Activated CD4-positive, alpha-beta memory T cell treated with anti-CD3 and anti-CD28 coated beads for 36 hours (primary cell): ENCODE measurements at places on chromosomes 3 and 15. TPM values are rescaled to one million over a fixed set of nuclear protein-coding genes. Genes with fewer than 3 reads are reported as not detected.

Gene ABHD14A
- 7.9 TPM for total RNA-seq

Gene C3orf22
- not detected for total RNA-seq

Gene SLC25A36
- 44.7 TPM for total RNA-seq

Gene GOLGA6D
- not detected for total RNA-seq

Gene IGDCC3
- not detected for total RNA-seq

Gene LYZL4
- not detected for total RNA-seq

Gene UNC13C
- total RNA-seq: not detected

GRCh38 chr3:177770383-177771230, 573.3 kb upstream of the TBL1XR1 start:
- no peak for DNase-seq

- no peak for DNase-seq
These were observed 9.0 kb downstream of the ACKR4 start for GRCh38 chr3:132606085-132606484.

GRCh38 chr3:127137757-127138536, 55.0 kb upstream of the PRR23E start:
- DNase-seq: no peak

- DNase-seq: no peak
These were observed 10.0 kb downstream of the GATA2 start for GRCh38 chr3:128482666-128483656.

GRCh38 chr3:11907667-11908660, 61.3 kb upstream of the TAMM41 start:
- DNase-seq: no peak

GRCh38 chr15:67927501-67928168, 87.8 kb upstream of the RNU6-1 start:
- no peak for DNase-seq

DNA sequence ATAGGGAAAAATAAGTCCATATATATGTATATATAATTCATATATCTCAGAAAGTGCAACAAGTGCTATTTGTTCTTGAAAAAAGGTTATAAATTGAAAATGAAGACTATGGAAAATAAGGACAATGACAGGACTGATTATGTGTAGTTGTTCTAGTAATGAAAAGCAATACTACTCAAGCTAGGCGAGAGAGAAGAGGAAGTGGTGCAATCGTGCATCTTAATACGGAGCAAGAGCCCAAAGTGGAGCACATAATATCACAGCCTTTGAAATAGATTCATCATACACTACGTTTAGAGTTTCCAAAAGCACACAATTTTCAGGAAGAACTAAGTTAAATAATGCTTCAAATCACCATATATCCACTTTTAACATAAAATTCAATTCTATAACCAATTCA, 87.9 kb downstream of the ULK4 start:
- no peak for DNase-seq

GRCh38 chr3:128425142-128425845, 41.4 kb downstream of the DNAJB8 start:
- no peak for DNase-seq

- DNase-seq: peak; percentile 81
These were observed 24.4 kb upstream of the FRMD4B start for GRCh38 chr3:69410301-69410700.

DNA sequence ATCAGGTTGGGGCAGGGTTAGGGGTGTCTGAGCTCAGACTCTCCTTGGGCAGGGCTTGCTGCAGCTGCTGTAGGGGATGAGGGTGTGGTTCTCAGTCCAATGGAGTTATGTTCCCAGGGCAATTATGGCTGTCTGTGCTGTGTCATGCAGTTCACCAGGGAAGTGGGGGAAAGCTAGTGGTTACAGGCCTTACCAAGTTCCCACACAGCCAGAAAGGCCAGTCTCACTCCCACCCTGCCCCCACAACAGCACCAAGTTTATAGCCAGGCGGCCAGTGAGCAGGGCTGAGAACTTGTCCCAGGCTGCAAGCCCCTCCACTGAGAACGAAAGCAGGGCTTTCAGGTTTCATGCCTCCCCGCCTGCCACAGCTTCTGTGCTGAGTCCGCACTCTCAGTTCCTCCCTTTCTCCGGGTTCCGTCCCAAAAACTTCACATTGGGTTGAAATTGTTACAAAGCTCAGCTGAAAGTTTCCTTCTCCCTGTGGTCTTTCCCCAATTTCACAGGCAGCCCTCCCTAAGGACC, 19.6 kb upstream of the CPOX start:
- DNase-seq: no peak

GRCh38 chr15:81388436-81388770, 14.4 kb upstream of the TMC3 start:
- DNase-seq: no peak

DNA sequence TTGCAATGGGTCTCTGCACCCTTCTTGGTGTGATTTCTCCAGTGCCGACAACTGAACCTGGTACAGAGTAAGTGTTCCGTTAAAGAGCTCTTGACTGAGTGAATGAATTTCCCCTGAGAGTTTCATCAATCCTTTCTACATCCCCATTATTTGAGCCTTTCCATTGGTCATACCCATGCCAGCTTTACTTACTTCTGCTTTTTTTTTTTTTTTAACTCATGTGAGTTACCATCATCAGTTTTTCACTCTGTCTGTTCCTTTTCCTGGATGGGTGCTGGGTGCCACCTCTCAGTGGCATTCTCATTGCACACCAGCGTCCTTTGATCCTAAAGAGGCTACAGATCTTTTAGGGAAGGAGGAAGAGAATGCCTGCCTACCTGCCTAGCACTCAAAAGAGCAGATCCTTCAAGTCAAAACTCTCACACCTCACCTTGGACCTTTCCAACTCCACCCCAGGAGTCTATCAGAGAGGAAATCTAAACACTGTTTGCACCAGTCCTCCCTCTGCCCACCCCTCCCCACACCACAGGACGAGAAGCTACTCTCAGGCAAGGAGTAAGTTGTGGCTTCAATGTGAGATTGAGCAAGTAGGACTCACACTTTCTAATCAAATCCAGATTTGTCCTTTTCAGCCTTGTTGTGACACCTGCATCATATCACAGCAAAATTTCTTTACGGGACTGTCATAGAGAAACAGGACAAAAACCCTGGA, 13.1 kb upstream of the USP3 start:
- DNase-seq: no peak

- no peak for DNase-seq
These were observed 45.7 kb downstream of the POC1A start for GRCh38 chr3:52108302-52109232.

DNA sequence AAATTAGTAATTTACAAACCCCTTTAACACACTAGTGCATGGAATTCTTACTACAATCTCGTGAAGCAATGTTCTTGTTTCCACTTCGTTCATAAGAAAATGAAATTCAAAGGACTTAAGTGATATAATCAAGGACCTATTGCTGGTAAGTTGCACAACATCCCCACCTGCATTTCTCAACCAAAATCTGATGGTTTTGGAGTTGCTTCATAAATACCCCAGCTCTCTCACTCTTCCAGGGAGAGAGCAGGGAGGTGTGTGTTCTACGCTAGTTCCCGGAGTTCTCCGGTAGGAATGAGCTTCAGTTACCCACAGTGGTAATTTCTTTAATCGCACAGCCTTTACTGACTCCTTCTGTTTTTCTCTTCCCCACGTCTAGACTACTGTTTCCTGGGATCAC, 81.8 kb downstream of the LRRN1 start:
- no peak for DNase-seq

DNA sequence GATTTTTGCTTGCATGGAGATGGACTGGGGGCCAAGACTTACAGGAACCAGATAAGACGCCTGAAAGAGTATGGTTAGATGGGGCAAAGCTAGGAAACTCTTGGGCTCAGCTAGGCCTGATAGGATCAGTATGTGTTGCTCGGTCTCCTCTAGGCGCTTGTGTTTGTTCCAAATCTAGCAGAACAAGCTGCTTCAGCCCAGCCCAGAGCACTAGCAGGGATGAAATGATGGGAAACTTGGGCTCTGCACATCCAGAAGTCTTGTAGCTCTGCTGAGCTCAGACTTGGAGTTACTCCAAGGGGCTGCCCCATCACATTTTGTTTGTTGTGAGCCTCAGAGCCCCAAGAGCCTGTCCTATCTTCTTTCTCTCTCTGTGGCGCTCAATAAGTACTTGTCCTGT, 34.7 kb downstream of the FOXL2 start:
- no peak for DNase-seq

GRCh38 chr15:72786676-72787345, 3.3 kb upstream of the ADPGK start:
- peak; percentile 40 for DNase-seq

DNA sequence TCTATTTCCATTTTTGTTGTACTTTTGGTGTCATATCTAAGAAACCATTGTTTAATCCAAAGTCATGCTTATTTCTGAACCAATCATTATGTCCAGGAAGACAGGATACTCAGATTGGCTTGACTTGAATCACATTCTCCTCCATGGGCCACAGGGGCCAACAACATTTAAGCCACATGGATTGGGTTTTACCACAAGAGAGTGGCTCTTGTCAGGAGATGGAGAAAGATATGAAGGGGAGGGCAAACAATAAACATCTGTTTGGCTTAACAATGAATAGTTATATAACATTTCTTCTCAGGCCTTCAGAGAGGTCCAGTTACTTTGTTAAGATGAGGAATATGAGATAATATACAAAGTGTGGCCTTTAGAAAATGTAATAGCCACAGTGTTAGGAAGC, 44.6 kb downstream of the GXYLT2 start:
- no peak for DNase-seq
